ENCODE measurements at places on chromosomes 16 and 17.
A peak's percentile ranks its signal among the peaks of the same experiment; 100 is the strongest.

- DNase-seq = no peak
Observed at GRCh38 chr16:69036399-69037091, 68.9 kb upstream of the HAS3 start.

DNA sequence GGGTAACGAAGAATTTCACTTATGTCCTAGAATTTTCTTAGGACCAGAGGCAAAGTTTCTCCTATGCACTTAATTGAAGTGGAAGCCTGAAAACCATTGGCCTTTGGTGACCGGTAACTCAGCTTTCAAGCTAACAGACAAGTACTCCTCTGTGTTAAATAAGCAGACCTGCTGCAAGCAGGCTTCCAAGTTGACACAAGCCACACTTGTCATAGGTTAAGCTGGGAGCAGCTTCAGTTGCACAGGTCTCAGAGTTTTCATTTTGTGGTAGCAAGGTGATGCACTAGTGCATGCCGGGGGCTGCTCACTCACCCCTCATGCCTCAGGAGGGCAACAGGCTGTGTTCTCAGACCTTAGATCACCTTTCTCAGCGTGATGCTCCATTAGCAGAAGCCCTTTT is 399.9 kb downstream of the UTP18 start:
- DNase-seq = no peak

DNA sequence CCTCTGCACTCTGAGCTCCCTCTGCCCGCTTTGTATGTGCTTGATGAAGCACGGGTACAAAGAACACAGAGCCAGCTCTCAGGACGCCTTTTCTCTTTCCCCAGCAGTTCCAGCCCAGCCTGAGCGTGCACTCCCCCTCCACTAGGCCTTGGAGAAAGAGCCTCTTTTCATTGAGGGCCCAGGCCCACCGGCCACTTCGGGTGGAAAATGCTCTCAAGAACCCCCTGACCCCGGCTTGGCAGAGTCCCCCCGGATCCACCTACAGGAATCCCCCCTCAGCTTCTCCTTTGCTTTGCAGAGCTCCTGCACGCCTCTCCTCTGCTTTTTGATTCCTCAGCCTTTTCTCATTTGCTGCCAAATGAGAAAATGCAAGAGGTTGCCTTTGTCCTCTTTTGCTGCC is 30.2 kb downstream of the MRC2 start:
- DNase-seq = no peak

DNA sequence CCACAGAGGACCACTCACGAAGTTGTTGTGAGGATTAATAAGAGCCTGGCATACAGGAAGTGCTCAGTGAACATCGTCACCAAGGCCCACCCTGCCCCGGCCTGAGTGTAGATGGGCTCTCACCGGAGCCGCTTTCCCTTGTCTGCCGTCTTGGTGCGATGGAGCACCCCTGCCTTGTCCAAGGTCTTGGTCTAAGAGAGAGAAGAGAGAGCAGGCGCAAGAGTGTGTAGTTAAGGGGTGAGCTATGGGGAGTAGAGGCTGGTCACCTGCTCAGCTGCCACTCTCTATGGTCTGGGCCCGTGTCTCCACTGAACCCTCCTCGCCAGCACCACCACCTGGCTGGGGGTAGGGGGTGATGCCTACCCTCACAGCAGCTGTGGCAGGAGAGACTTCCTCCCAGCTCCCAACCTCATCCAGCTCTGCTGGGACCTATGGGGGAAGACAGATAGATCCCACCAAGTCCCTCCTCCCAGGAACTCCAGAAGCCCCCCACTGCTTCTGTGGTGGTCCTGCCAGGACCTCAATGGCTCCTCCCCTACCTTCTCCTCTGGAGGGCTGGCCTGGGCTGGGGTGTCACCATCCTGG is 28.7 kb downstream of the ARHGAP27 start:
- no peak for DNase-seq

DNA sequence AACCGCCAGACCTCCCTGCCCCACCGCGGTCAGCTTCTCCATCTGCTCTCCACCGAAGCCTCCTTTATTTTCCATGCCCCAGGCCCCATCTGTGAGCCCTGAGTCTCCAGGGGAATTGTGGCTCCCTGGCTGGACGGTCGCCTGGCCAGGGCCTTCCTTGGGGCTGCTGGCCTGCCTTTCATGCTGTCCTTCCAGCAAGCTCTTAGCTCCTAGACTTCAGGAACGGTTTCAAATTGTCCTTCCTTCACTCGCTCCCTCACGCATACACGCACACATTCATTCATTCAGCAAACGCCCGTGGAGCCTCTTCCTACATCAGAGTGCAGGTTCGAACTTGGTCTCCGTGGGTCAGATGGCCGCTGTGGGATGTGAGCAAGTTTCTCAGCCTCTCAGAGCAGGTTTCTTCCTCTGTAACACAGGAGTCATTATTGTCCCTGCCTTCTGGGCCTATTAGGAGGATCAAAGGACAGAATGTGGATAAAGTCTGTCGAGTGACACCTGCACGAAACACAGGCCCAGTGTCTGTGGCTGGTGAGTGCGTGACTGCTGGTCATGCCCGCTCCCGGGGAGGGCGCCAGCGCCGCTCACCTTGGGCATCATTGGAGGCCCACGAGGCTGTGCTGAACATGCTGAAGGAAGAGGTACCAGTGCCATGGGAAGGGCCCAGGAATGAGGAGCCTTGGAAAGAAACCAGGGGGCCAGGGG is 18.7 kb upstream of the GSE1 start:
- no peak for DNase-seq

GRCh38 chr17:42819939-42820535 is 4.0 kb downstream of the BECN1 start:
- DNase-seq = peak; percentile 65

All from stimulated activated CD4-positive, alpha-beta T cell treated with anti-CD3 and anti-CD28 coated beads, TNF-alpha, amount 100 ng/mL, for 48 hours (primary cell).